Hepatic stellate cell (primary cell): ENCODE measurements at places on chromosomes 7 and 10.

DNA sequence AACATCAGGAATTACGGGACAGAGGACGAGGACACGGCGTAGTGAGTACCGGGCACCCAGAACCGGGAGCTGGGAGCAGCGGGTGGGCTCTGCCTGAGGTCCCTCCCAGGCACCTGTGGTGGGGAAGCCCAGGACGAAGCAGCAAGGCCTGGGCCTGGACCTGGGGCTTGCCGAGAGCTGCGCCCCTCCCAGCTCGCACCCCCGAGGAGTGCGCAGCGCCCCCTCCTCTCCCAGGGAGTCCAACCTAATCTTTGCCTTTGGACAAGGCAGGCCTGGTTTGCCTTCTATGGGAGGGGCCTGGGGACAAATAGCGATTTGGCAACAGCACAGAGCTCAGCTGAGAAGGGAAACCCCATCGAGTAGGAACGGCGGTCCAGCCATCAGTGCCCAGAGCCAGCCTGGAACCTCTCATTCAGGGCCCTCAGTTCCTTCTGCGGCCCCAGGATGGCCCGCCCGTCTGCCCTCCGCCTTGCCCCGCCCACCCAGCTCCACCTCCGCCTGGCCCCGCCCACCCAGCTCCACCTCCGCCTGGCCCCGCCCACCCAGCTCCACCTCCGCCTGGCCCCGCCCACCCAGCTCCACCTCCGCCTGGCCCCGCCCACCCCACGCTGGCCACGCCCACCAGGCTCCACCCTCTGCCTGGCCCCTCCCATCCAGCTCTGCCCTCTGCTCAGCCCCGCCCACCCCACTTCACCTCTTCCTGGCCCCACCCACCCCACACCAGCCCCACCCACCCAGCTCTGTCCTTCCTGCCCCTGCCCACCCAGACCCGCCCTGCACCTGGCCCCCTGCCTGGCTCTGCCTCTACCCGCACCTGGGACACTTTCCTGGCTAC is 32.5 kb upstream of the KNDC1 start:
- DNase-seq = no peak

DNA sequence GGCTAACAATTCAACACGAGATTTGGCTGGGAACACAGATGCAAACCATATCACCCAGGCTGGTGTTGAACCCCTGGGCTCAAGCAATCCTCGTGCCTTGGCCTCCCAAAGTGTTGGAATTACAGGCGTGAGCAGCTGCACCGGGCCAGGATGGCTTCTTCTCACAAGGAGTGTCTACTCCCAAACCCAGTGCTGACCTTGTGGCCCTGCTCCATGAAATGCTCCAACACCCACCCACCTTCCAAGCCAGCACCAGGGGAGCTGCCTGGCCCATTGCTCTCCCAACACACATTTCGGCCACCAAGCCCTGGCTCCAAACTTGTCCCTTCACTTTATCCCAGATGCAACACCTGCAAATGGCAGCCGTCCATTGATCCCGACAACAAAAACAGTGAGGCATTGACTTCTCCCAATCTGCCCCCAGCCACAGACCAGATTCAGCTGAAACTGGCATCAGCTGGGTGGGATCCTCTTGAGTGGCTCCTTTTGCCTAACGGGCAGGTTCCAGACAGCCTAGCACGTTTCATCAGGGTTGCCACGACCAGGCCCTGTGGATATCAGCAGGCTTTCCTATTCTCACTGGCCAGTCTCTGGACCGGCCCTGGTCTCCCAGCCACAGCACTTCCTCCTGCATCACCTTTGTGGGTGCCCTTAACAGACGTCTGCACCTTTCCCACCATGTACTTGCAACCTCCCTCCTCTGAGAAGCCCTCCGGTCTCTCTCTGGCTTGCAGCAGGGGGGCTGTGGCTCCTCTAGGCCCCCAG is 105.7 kb upstream of the CARD11 start:
- no peak for DNase-seq

GRCh38 chr7:37718585-37718984 is 35.0 kb downstream of the GPR141 start:
- DNase-seq = no peak

DNA sequence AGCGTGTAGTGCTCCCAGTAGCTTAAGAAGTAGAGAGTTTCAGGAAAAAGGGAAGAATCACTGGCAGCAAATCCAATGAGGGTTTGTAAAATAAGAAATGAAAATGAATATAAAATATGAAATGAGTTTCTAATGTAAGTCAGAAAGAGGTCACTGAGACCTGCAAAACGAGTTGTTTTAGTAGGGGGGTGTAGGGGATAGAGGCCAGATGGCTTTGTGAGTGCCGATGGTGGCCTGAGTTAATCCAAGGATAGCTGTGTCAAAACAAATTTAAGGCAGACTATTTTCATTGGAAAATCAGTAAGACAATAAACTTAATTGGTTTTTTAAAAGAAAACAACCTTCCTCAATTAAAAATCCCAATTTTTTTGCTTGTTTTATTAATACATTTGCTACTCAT is 745 bp upstream of the ASB15 start:
- DNase-seq = no peak

GRCh38 chr10:7291487-7292270 is 119.2 kb downstream of the SFMBT2 start:
- no peak for DNase-seq

DNA sequence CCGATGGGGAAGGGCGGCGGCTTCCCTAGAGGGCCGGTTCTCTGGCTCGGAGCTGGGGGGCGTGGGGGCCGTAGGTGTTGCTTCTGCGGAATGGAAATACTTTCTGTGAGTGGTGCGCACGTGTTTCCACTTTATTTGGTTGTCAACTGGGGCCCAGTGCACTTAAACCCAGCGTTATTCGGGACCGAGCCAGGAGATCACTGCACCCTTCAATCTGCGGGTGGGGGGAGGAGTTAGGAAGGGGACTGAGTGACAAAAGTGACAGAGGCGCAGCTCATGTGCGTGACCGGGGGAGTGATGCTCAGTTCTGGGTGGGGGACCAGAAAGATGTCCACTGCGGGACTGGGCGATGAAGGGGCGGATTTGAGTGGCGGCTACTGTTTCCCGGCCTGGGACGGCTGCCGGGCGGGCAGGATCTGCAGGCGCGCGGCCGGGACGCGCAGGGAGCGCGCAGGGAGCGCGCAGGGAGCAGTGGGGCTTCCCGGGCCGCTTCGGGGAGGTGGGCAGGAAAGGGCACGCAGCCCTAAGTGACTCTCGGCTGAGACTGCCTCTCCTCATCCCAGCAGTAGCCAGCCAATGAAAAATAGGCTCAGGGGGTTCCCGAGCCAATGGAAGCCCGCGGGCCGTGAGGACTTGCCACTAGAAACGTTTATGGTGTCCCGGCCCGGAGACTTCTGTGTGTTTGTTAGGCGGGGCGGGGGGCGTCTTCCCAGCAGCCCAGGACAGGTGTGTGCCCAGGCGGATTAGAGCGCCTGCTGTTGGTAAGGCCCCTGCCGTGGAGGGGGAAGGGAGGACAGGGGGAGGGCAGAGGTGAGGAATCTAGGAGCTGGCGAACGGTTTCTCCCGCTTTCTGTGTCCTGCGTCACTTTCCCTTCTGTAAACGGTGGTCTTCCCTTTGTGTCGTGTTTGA is 54.3 kb upstream of the KDM7A start:
- peak; percentile 63 for DNase-seq

GRCh38 chr7:113664867-113665266 is 253.9 kb downstream of the PPP1R3A start:
- DNase-seq = no peak

GRCh38 chr10:34581801-34582532 is 233.1 kb downstream of the PARD3 start:
- no peak for DNase-seq

GRCh38 chr7:73442903-73443500 is 9.4 kb downstream of the FZD9 start:
- no peak for DNase-seq

DNA sequence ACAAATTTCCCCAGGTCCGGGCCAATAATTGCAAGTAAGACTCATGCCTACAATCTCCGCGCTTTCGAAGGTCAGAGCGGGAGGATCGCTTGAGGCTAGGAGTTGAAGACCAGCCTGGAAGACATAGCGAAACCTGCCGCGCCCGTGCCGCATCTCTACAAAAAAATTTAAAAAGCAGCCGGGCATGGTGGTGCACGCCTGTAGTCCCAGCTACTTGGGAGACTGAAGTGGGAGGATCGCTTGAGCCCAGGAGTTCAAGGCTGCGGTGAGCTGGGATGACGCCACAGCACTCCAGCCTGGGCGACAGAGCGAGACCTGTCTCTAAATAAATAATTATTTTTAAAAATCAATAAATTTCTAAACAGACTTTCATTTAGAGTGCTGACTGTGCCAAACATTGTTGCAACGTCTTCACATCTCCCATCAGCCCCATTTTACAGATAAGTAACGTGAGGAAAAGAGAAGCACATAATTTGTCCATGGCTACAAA is 494 bp upstream of the CFAP43 start:
- no peak for DNase-seq

- peak; percentile 1 for DNase-seq
Measured at GRCh38 chr7:64879800-64880199, 23.3 kb upstream of the ZNF273 start.

DNA sequence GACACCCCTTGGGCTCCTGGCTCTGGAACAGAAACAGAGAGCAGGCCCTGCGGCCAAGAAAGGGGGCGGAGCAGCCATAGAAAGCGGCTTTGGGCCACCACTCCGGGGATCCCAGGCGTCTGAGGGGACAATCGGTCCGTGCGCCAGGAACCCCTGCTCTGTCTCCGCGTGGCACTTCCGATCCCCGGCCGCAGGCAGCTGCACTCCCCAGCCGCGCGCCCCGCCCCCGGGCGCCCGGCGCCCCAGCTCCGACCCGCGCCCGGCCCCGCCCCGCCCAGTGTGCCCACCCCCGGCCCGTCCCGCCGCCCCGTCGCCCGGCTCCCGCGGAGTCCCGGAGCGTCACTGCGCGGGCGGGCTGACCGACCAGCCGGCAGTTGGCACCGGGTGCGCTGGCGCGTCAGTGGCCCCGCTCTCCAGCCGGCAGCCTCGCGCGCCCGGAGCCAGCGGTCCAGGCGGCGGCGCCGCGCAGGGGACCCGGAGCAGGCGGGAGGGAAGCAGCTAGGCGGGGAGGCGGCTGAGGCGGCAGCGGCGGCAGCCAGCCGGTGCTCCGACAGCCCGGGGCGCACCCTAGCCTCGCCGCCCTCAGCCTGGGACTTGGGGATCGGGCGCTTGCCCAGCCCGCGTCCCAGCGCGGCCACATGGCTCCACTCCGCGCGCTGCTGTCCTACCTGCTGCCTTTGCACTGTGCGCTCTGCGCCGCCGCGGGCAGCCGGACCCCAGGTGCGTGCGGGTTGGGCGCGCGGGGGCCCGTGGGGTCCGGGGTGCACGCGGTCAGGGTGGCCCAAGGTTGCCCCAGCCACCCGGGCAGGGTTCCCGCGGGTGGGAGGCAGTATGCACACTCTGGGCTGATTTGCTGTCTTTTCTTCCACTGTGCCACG is at the start of gene ADAMTS14:
TSS of gene ADAMTS14 (plus strand) at position 342 of the 878 bp plus-strand sequence. CDS start at position 639, 297 bp downstream.
- peak; percentile 69 for DNase-seq

DNA sequence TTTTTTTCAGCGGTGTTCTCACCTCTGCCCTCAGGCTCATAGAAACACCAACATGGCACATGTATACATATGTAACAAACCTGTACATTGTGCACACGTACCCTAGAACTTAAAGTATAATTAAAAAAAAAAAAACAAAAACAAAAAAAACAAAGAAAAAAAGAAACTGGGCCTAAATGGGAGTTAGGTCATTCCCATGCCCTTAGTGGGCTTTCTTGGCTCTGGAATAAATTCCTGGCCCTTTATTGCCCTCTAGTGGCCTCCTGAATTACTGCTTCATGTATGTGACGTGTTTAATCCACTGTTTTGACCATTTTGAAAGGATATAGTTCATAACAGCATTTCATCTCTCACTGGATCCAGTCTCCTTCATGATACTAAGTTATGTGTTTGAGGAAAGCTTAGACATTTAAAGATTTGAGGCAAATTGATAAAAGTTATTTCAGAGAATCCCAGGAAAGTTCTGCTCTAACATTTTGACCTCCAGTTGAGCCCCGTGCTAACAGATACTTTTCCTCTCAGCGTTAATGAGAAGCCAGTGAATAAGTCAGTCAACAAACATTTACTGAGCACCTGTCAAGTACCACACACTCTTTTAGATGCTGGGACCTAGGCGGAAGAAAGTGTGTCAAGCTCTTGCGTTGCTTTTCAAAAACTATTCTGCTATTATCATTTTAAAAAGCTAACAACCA is 54.7 kb upstream of the SYPL1 start:
- DNase-seq = peak; percentile 59

- peak; percentile 77 for DNase-seq
Measured at GRCh38 chr7:23531050-23531793, 559 bp downstream of the TRA2A start.

- no peak for DNase-seq
Measured at GRCh38 chr7:33050535-33051318, 11.8 kb downstream of the NT5C3A start.
